ENCODE measurements at places on chromosomes 5 and 9. TPM values are rescaled to one million over a fixed set of nuclear protein-coding genes. Genes with fewer than 3 reads are reported as not detected.

INSYN2B gene
- total RNA-seq = 0.33 TPM

DNA sequence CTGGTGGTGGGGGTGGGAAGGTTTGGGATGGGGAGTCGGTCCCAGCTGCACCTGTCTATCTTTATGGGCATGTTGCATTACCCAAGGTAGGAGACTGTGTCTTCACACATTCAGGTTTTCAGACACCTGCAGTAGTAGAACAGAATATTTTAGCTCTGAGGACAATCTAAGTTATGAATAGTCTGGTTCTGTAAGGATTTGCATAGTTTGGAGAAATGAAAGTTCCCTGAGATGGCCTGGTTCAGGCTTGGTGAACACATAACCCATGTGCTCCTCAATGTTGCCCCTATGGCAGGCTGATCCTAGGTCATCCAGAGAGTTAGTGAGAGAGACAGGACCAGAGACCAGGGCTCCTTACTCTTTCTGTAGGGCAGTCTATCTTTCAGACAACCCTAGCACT lies 20.7 kb downstream of the TNFSF8 start:
- DNase-seq = no peak
- no peak overlapping the region for H3K27ac ChIP-seq
- no peak overlapping the region for H3K4me3 ChIP-seq

DNA sequence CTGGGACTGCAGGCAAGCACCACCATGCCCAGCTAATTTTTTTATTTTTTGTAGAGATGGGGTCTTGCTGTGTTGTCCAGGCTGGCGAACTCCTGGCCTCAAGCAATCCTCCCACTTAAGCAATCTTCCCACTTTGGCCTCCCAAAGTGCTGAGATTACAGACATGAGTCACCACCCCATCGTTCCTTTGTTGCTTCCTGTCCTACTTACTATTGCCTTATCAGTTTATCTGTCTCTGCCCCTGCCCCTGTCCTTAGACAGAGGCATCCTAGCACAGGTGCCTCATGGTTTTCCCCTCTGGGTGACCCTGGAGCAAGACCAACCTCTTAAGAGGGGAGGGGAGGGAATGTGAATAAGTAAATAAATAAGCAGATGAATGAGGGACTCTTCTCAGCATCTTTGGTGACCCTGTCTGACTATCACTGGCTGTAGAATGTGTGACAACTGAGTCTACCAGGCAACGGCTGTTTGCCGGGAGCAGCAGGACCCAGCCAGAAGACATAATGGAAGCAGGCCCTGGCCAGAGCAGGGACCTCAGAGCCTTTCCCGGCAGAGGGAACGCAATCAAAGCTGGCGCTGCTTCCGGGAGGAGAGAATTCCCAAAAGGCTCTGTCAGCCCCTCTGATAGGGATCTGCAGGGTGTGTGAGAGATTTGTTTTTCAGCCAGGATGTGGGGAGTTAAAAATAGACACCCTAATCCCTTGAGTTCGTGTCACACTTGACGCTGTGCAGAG lies 43.8 kb upstream of the DAB2IP start:
- no peak for DNase-seq
- no peaks in the 10 kb centered on the region for H3K27me3 ChIP-seq
- no peaks in the 10 kb centered on the region for H3K36me3 ChIP-seq
- H3K4me1 ChIP-seq = peaks cover 6% of the 10 kb centered on the region
- peak overlapping the region; percentile 14 for H3K27ac ChIP-seq
- H3K4me3 ChIP-seq = no peak overlapping the region

DIPK1B gene
- total RNA-seq = 19.7 TPM

- no peaks in the 10 kb centered on the region for H3K27me3 ChIP-seq
- no peak overlapping the region for H3K4me3 ChIP-seq
- H3K27ac ChIP-seq = no peak overlapping the region
Measured at GRCh38 chr9:116073826-116074225, 79.8 kb upstream of the PAPPA start.

GRCh38 chr9:14811844-14812243 lies 89.3 kb upstream of the CER1 start:
- no peaks in the 10 kb centered on the region for H3K36me3 ChIP-seq
- no peaks in the 10 kb centered on the region for H3K4me1 ChIP-seq
- H3K4me3 ChIP-seq = no peak overlapping the region
- no peak for DNase-seq

SPAAR gene
- 0.65 TPM for total RNA-seq

PLAC8L1 gene
- not detected for total RNA-seq

TXNDC8 gene
- not detected for total RNA-seq

Data from liver (tissue), 10 donors.